Nucleus accumbens (tissue), 56 donors: ENCODE measurements at places on chromosomes 3 and 15.

GRCh38 chr15:101723171-101723873 is 951 bp downstream of the TARS3 start:
- DNase-seq = no peak

DNA sequence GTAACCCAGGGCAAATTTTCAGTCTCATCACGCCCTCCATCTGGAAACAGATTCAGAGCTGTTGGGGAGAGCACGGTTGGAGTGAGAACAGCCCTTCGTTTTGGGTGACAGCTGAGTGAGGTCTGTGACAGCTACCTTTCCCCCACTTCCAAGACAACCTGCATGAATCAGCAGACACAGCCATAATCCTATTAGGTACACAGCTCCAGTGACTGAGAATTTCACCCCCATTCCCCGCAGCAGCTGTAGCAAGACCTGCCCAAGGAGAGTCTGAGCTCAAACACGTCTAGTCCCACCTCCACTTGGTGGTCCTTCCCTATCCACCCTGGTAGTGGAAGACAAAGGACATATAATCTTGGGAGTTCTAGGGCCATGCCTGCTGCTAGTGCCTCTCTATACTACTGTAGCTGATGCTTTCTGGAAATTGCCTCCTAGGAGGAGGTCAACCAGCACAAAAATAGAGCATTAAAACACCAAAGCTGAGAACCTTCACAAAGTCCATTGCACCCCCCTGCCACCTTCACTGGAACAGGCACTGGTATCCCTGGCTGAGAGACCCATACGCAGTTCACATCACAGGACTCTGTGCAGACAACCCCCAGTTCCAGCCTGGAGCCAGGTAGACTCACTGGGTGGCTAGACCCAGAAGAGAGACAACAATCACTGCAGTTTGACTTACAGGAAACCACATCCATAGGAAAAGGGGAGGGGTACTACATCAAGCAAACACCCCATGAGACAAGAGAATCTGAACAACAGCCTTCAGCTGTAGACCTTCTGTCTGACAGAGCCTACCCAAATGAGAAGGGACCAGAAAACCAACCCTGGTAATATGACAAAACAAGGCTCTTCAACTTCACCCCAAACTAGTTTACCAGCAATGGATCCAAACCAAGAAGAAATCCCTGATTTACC is 448.6 kb upstream of the CBLB start:
- no peak for DNase-seq

DNA sequence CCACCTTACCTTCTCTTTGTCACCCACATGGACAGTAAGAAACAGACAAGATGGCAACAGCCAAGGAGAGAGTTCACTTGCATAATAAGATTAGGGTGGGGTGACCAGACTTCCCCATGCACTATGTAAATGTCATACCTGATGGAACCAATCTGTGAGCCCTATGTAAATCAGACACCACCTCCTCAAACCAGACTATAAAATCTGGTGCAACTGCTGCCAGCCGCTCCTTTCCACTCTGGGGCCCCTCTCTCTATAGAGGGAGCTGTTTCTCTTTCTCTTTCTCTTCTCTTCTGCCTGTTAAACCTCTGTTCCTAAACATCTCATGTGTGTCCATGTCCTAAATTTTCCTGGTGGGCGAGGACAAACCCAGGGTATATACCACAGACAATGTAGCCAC is 405.5 kb upstream of the CNTN4 start:
- no peak for DNase-seq

DNA sequence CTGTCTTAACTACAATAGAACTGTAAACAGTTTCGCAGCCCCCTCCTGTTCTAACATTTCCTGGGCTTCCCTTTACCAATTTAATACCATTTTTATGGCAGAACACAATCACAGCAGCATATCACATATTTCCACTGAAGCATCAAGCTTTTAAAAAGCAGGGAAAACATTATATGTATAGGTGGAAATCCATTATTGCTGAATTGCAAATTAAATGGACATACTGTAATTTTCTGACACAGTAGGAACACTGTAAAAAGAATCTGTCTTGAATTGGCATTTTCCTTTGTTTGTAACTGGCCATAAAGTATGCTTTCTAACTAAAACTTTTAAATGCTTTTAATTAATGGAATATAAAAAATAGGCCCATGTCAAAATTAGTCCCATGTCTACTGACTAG is 1385.8 kb downstream of the SI start:
- no peak for DNase-seq

- DNase-seq = no peak
Observed at GRCh38 chr3:16294844-16295243, 29.8 kb downstream of the OXNAD1 start.

- no peak for DNase-seq
Observed at GRCh38 chr3:50122071-50122470, 33.1 kb upstream of the SEMA3F start.

- no peak for DNase-seq
Observed at GRCh38 chr3:155323063-155323666, 29.7 kb upstream of the STRIT1 start.

DNA sequence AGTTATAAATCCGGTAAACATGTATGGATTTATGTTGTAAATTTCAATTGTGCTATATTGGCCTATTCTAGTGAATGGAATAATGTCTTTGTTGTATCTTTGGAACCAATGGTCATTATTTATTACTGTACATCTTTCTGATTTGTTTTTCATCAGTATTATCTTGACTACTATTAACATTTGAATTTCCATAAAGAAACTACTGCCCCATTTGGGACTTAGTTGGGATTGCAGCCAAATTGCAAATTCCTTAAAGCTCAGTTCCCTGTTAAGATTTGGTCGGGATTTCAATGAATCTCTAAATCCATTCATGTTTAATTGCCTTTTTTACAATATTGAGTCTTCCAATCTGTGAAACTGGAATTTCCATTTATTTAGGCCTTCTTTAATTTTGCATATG is 822.4 kb upstream of the CADM2 start:
- DNase-seq = no peak

- no peak for DNase-seq
Observed at GRCh38 chr3:177563792-177564191, 366.5 kb upstream of the TBL1XR1 start.

DNA sequence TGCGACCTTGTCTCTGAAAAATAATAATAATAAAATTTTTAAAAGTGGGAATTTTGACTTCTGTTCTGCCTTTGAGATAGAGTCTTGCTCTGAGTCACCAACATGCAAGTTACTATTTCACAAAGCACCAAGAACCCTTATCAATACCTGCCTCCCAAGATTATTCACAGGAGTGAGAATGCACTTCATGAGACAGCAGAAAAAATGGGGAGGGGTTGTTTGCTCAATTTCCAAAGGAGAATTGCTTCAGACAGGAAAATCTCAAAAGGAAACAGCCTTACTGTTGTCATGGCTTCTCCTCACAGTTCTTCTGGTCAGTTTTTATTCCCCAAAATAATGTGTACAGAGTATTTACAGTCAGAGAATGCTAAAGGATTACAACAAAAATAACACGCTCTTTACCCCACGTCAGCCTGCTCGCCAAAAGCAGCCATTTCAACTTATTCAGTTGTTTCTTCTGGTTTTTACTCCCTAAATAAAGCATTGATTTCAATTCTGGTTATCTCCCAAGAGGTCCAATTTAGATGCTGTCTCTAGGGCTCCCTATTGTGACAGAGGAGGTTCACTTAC is 89.0 kb downstream of the PPCDC start:
- DNase-seq = no peak

- peak; percentile 60 for DNase-seq
Observed at GRCh38 chr3:156290924-156291271, 170.5 kb downstream of the KCNAB1 start.

DNA sequence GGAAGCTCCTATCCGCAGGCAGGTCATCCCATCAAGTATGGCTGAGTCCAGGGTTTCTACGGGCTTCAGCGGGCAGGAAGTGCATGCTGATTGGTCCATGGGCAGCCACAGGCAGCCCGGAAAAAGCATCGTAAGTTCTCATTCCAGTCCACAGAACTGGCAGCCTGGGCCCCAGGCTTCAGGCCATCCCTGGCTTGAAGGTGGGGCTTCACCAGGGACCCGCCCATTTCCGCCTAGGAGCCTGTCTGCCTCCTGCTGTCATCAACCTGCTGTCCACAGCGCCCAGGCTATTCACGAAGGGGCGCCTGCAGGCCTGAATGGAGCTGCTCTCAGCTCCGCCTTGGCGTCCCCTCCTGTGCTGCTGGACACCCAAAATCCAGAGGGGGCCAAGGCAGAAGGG is 13.9 kb downstream of the PCYT1A start:
- no peak for DNase-seq

GRCh38 chr3:46981932-46982471 is 2.5 kb downstream of the NBEAL2 start:
- no peak for DNase-seq

DNA sequence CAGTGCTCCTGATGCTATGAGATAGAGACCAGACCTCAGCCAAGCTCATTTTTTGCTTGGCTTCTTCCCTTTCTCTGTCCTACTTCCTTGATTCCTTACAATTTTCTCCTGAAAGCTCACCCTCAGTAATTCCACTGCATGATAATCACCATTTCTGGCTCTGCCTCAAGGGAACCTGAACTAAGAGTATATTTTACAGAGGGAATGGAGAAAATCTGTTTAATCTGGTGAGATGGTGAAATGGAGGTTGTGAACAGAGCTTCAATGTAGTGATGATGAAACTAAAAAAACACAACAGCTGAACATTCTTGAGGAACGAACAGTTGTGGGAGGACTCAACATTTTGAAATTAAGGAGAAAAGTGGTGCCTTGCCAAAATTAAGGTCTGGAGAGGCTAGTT is 16.3 kb downstream of the HHLA2 start:
- DNase-seq = no peak

GRCh38 chr15:76974456-76975036 is 20.4 kb upstream of the PSTPIP1 start:
- no peak for DNase-seq

- DNase-seq = no peak
Observed at GRCh38 chr3:49671291-49672288, 2.6 kb upstream of the APEH start.

- DNase-seq = no peak
Observed at GRCh38 chr3:134095005-134095404, 65.3 kb upstream of the SLCO2A1 start.

GRCh38 chr3:18370672-18371071 is 54.5 kb downstream of the SATB1 start:
- DNase-seq = no peak

GRCh38 chr15:63000706-63001105 is 41.8 kb upstream of the TPM1 start:
- no peak for DNase-seq

DNA sequence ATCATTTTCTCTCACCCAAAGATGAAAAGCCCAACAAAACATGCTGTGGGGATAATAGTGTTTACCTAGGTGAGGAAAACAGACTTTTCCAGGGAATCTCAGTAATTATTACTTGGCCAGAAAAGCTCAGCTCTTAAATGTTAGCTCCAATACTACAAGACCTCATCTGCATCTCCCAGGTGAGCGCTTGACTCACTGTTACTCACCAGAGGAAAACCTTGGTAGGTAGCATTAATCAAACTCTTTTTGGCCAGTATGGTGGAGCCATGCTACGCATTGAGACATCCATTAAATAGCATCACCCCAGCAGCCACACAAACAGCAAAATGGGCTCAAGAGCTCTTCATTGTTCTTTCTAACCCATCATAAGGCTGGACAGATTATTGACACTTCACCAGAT is 99.0 kb downstream of the TIGIT start:
- no peak for DNase-seq

GRCh38 chr15:86588413-86588812 is 508.7 kb downstream of the AGBL1 start:
- DNase-seq = no peak

DNA sequence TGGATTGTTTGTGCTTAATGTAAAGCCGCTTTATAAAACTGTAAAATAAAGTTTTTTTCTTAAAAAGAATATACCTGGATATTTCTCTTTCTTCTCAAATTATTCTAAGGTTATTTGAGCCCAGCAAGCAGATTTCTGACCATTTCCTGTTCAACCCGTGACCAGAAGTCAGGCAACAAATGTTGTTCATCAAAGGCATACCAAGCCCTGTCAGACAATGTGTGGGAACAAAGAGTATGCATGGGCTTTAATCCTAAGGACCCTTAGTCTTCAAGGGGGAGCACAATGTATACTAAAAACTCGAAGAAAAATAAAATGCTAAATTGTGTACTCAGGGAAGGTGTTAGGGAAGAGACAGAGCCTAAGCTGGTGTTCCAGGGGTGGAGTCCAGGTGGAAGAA is 26.6 kb upstream of the PAQR5 start:
- no peak for DNase-seq

GRCh38 chr15:70276401-70276800 is 178.7 kb upstream of the TLE3 start:
- DNase-seq = no peak

- no peak for DNase-seq
Observed at GRCh38 chr3:134035836-134036235, 6.1 kb upstream of the SLCO2A1 start.

GRCh38 chr3:99774467-99774866 is 43.2 kb upstream of the CMSS1 start:
- DNase-seq = no peak

DNA sequence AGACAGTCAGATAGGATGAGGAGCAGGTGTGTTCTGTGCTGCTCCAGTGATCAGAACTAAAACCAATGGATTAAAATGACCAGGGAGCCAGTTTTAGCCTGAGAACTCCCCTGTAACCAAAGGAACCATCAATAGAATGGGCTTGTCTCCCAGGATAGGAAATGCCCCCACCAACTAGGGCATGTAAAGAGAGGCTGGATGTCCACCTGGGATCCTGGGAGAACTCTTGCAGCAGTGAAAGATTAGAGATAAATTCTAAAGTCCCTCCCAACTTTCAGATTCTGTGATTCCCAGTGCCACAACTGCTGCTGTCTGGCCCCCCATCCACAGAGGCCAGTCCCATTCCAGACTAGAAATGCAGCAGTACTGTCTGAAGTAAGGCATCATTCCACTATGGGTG is 33.8 kb downstream of the HDC start:
- DNase-seq = no peak

- DNase-seq = no peak
Observed at GRCh38 chr3:127606981-127607595, 8.9 kb downstream of the MCM2 start.

- DNase-seq = no peak
Observed at GRCh38 chr15:69609176-69609575, 156.6 kb downstream of the RPLP1 start.

GRCh38 chr15:64530918-64531317 is 70.5 kb downstream of the ZNF609 start:
- no peak for DNase-seq

DNA sequence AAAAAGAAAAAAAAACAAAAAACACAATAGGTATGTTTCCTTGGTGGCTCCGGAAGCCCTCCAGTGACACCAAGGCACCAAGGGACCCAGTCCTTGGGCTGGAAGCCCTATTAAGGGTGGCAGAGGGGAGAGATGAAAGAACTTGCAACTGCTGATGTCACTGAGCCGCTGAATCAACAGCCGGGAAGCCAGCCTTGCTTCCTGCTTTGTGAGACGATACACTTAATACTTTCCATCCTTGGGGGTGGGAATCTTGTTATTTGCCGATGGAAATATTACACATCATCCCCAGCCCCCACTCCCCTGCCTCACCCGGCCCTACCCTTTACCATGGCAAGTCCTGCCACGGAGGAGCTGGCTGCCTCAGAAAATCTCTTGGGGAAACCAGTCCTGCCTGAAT is 5.6 kb upstream of the ISLR2 start:
- DNase-seq = no peak

GRCh38 chr3:158777161-158777873 is 24.5 kb upstream of the MFSD1 start:
- no peak for DNase-seq

GRCh38 chr15:52220937-52221660 is 29.9 kb upstream of the GNB5 start:
- no peak for DNase-seq

- no peak for DNase-seq
Observed at GRCh38 chr15:37820380-37821128, 113.9 kb upstream of the TMCO5A start.
